ENCODE measurements at places on chromosomes 6 and 20.

GRCh38 chr6:124655866-124656265 is 306.4 kb upstream of the RNF217 start:
- DNase-seq: no peak

GRCh38 chr20:17059465-17059864 is 167.4 kb upstream of the PCSK2 start:
- no peak for DNase-seq

DNA sequence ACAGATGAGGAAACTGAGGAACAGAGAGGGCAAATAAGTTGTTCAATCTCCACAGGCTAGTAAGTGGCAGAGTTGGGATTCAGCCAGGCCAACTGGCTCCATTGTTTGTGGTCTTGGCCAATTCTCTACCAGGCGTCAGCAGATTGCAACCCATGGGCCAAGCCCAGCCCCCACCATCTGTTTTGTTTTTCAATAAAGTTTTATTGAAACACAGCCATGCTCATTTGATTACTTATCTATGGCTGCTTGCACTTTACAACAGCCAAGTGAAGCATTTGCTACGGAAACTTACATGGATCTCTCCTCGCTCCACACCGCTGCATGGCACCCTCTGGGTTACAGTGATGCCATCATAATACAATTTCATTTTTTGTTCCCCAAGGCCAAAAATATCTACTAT is 90.8 kb downstream of the ZNF217 start:
- DNase-seq: no peak

DNA sequence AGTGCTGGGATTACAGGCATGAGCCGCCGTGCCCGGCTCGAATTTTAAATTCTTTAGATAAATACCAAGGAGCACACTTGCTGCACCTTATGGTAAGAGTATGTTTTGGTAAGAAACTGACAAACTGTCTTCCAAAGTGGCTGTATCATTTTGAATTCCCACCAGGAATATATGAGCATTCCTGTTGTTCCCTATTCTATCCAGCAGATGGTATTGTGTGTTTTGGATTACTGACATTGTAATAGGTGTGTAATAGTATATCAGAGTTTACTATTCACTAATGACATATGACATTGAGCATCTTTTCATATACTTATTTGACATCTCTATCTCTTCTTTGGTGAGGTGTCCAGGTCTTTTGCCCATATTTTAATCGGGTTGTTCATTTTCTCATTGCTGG is 40.5 kb downstream of the TGM6 start:
- DNase-seq: no peak

GRCh38 chr6:41040101-41040939 is 1.3 kb upstream of the UNC5CL start:
- no peak for DNase-seq

DNA sequence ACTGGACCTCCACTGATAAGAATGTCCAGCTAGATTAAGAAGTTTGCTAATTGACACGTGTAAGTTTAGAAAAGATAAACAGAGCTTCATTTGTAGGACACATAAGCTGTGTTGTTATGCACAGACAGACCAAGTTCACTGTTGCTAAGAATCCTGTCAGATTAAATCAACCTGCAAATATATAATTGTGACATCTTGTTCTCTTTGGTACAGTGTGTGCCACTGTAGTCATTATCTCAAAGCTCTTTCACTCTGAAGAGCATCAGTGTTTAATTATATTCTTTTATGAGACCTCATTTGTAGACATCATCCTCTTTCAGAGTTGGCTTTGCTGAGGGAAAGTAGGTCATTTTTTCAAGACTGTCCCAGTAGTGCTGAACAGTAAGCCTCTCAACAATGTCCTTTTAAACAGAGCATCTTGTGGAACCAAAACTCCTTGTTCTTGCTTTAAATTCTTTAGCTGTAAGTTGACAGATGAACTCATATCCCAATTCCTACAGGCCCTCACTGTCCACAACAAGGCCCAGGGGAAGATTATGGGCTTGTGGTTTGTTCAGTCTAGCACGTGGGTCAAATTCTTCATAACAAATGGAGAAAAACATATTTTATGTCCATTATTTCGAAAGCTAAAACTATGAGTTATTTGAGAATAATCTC is 252.4 kb downstream of the HDGFL1 start:
- DNase-seq: no peak

- no peak for DNase-seq
Observed at GRCh38 chr6:39666706-39667489, 58.3 kb downstream of the KIF6 start.

GRCh38 chr20:47328129-47328528 is 28.4 kb downstream of the ZMYND8 start:
- DNase-seq: no peak

DNA sequence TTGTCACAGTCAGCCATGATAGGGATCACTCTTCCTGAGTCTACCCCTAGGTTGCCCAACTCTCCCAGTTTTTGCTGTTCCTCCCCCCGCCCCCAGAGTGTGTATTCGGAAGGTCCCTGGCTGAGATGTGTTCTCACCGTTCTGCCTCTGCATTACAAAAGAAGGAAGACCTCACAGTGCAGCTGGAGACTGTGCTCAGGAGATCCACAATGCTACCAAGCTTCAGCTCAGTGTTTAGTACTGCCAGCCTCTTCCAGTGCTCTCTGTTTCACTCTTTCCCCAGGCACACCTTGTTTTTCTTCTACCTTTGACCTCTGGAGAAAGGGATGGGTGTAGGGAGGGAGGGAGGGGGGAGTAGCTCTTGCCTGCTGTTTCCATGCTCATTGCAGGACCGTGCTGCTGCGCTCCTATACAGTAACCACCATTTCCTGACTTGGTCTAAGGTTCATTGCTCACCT is 13.4 kb upstream of the MOCS1 start:
- no peak for DNase-seq

DNA sequence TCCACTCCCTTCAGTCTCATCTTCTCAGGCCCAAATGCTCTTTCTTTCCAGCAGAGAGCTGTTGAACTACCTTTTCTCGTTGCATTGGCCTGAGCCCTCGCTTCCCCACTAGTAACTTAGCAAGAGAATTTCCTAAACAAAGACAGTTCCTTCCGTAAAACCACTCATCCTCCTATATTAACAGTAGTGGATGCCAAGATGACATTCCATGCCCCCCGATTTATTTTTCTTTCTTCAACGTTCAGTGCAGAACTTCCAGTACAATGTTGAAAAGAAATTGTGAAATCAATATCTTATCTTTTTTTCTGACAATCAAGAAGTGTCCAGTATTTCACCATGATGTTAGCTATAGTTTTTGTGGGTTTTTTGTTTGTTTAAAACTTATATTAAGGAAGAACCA is 45.8 kb downstream of the SOX4 start:
- DNase-seq: no peak

GRCh38 chr6:137775720-137776119 is 91.3 kb upstream of the TNFAIP3 start:
- no peak for DNase-seq

- no peak for DNase-seq
Observed at GRCh38 chr20:49668181-49668877, 45.3 kb downstream of the B4GALT5 start.

- DNase-seq: no peak
Observed at GRCh38 chr6:144768551-144769075, 483.5 kb downstream of the UTRN start.

- no peak for DNase-seq
Observed at GRCh38 chr6:135088281-135088680, 33.7 kb upstream of the HBS1L start.

DNA sequence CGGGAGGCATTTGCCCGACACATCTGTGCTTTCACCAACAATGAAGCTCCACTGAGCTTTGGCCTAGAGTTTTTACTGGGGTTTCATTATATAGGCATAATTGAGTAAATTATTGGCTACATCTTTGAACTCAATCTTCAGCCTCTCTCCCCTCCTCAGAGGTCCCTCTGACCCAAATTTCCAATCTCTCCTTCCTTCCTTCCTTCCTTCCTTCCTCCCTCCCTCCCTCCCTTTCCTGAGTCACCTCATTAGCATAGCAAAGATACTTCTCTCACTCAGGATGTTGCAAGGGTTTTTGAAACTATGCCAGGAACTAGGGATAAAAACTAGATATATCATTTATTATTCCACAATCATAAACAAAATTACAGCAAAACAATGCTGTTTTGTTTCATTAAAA is 238.2 kb upstream of the PRND start:
- DNase-seq: no peak

GRCh38 chr20:48457193-48458002 is 370.4 kb downstream of the PREX1 start:
- no peak for DNase-seq

GRCh38 chr20:14582855-14583254 is 245.4 kb upstream of the FLRT3 start:
- DNase-seq: no peak

DNA sequence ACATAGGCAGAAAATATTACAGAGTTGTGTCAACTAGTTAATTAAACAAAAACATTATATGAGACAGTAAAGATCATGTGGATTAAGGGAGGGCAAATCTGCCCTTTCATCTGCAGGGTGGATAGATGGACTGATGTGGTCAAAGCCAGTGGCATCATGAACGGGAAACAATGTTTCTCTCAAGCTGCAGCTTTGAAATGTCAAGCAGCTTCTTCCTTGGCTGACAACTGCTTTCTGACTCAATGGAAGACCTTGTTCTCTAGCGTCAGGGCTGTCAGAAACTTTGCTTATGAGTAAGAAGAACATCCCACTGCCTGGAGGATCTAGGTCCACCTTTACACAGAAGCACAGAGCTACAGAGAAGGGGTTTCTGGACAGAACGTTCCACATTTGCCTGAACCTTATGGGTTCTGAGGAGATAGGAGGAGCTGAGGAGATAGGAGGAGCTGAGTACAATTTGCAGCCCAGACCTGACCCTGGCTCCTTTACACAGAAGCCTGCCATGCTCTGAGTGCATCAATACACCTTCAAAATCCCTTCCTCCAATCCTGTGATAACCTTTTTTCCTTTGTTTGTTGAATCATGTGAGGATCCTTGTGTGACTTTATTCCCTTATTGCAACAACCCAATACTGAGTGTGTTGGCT is 6.1 kb downstream of the CST5 start:
- no peak for DNase-seq

DNA sequence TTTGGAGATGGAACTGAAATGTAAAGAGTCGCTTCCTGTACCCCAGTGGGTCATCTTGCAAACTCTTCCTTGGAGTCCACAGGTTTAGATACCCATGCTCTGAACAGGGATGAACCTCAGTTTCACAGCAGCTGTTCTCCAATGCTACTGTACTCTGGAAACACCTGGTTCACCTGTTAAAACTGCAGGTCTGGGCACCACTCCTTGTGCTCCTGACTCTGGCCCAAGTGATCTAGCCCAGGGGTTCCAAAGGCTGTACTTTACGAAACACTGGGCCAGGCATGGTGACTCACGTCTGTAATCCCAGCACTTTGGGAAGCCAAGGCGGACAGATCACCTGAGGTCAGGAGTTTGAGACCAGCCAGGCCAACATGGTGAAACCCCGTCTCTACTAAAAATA is 102.1 kb downstream of the ATP9A start:
- DNase-seq: no peak

- no peak for DNase-seq
Observed at GRCh38 chr6:35038076-35038475, 103.1 kb downstream of the TCP11 start.

GRCh38 chr6:134703206-134703605 is 246.7 kb downstream of the ALDH8A1 start:
- DNase-seq: no peak

GRCh38 chr20:17849901-17850683 is 118.5 kb downstream of the SNX5 start:
- DNase-seq: no peak

DNA sequence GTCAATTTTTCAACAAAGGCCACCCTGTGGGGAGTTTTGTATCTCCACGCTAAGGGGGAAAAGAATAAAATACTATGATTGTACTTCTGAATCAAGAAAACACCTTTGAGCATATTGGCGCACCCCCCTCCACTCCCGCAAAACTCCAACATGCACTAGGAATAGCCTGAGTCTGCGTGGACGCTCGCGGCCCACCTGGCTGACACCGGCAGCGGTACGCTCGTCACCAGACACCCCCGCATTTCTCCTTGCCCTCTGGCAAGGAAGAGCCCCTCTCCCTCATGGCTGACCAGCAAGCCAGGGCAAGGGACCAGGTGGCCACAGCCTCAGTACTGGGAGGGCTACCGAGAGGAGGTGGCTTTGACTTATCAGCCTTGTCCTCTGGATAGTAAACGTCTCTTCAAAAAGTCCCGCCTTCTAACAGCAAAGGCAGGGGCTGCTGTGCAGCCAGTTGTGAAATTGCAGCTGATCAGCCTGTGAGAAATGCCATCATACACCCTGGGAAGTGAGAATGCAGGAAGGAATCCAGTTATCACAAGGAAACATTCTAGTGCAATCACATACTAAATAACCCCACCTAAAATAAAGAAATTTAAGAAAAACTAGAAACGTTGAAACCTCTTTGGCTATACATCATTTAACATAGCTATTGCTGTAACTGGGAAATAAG is 84.2 kb downstream of the HUS1B start:
- DNase-seq: no peak

- DNase-seq: no peak
Observed at GRCh38 chr6:79922018-79922417, 25.3 kb downstream of the ELOVL4 start.
